ENCODE measurements at places on chromosomes 11 and 22. TPM values are rescaled to one million over a fixed set of nuclear protein-coding genes. Genes with fewer than 3 reads are reported as not detected.
A peak's percentile ranks its signal among the peaks of the same experiment; 100 is the strongest.

GRCh38 chr11:113162592-113162962 is 151.8 kb upstream of the TTC12 start:
- DNase-seq: peak; percentile 32

- DNase-seq: no peak
These were observed 2.2 kb upstream of the APOBEC3H start for GRCh38 chr22:39094717-39095389.

GRCh38 chr11:47932544-47932943 is 47.8 kb upstream of the PTPRJ start:
- no peak for DNase-seq

- no peak for DNase-seq
These were observed 15.3 kb downstream of the TTC12 start for GRCh38 chr11:113329725-113330124.

VWA5A gene
- 20.5 TPM for total RNA-seq

All from fibroblast of the aortic adventitia (primary cell).